ENCODE measurements at places on chromosomes 13 and 19. TPM values are rescaled to one million over a fixed set of nuclear protein-coding genes. Genes with fewer than 3 reads are reported as not detected.

CATSPERD gene
- total RNA-seq, result not detected

C19orf33 gene
- total RNA-seq, result 1.5 TPM

SLC25A41 gene
- 0.25 TPM for total RNA-seq

SUGP1 gene
- total RNA-seq, result 46.0 TPM

SIGLEC10 gene
- 0.40 TPM for total RNA-seq

ZNF296 gene
- total RNA-seq, result 0.20 TPM

GRCh38 chr13:98108341-98108740 lies 34.6 kb upstream of the FARP1 start:
- DNase-seq, result no peak

DNA sequence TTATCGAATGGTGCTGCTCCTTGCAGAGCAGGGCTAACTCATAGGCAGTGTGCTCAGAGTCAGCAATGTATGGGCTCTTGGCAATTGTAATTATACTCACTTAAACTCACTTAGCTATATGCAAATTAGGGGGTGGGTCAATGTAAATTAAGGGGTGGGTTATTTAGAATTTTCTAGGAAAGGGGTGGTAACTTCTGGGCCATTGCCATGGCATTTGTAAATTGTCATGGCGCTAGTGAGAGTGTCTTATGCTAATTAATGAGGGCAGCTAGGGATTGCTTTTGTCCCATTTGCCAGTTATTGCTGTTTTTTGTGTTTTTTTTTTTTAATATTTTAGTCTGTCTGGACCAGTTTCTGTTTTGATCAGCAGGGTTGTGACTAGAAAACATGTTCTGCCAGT lies 68.4 kb downstream of the DIAPH3 start:
- DNase-seq, result no peak

- no peak for DNase-seq
These were observed 2321.8 kb upstream of the PCDH20 start for GRCh38 chr13:63737418-63737817.

DNA sequence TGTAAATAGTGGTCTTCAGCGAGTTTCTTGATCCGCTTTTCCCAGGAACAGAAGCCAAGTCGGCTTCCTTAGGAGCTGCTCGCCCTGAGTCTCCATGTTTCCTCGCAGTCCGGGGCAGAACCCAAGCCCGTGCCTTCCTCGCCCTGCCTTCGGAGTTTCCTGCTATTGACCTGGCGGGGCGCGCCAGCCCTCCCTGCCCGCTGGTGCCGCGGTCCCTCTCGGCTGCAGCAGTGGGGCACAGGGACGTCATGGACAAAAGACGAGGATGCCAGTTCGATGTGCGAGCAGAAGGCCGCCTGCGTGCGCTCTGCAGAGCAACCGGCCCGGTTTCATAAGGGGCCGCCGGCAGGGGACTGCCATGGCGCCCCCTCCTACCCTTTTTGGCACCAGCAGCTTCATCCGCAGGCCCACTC lies 156.6 kb downstream of the TM9SF2 start:
- peak; percentile 59 for DNase-seq

DNA sequence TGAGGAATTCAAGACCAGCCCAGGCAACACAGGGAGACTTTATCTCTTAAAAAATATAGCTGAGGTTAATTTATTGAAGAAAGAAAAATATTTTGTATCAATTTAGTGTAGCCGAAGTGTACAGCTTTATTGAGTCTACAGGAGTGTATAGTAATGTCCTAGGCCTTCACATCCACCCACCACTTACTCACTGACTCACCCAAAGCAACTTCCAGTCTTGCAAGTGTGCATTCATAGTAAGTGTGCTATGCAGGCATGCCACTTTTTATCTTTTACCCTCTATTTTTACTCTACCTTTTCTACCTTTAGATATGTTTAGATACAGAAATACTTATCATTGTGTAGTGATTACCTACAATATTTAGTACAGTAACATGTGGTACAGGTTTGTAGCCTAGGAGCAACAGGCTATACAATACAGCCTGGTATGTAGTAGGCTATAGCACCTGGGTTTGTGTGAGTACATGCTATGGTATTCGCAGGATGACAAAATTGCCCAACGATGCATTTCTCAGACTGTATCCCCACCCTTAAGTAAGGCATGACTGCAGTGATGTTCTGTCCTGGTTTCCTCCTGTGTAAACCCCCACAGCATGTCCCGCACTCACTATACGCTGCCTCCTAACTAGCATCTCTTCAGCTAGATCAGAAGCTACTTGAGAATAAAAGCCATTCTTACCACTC lies 15.3 kb upstream of the ATP12A start:
- no peak for DNase-seq

DNA sequence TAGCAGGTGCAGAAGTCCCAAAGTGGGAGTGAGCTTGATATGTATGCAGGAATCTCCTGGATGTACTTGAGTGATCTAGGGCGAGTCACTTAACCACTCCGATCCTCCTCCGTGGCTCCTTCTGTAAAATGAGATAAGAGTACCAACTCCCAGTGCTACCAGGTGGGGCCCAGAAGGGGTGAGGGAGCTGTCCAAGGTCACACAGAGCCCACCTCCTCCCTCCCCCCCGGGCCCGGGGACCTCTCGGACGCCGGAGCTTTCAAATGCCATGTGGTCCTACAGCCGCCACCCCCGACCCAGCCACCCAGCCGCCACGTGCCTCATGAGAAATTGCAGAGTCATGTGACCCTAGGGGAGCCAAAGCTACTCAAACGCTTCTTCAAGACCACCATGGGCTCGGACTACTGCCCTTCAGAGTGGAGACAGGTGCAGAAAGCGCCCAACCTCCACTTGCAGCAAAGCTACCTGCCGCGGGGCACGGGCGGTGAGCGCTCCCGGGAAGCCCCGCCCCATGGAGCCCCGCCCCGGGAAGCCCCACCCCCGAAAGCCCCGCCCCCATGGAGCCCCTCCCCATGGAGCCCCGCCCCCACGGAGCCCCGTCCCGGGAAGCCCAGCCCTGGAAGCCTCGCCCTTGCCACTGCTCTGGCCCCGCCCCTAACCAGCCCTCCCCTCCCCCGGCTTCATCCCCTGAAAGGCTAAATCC lies 10.1 kb upstream of the ZNF358 start:
- no peak for DNase-seq

DNA sequence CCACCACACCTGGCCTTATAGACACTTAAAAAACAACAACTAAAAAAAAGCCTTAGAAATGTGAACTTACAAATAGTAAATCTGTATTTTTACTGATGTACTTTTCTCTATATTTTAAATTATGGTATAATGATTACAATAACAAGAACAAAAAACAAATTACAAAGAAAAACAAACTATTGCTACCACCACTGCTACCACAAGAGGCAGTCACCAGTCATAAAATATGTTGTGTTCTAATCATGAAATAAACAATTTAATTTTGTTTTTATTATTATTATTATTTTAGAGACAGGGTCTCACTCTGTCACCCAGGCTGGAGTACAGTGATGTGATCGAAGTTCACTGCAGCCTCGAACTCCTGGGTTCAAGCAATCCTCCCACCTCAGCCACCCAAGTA lies 72.2 kb downstream of the DIAPH3 start:
- DNase-seq, result no peak

GRCh38 chr19:13926715-13927114 lies 11.5 kb downstream of the PODNL1 start:
- no peak for DNase-seq

GRCh38 chr19:55087542-55087901 lies 11.9 kb downstream of the EPS8L1 start:
- no peak for DNase-seq

GRCh38 chr13:30850204-30850866 lies 55.7 kb upstream of the MEDAG start:
- no peak for DNase-seq

DNA sequence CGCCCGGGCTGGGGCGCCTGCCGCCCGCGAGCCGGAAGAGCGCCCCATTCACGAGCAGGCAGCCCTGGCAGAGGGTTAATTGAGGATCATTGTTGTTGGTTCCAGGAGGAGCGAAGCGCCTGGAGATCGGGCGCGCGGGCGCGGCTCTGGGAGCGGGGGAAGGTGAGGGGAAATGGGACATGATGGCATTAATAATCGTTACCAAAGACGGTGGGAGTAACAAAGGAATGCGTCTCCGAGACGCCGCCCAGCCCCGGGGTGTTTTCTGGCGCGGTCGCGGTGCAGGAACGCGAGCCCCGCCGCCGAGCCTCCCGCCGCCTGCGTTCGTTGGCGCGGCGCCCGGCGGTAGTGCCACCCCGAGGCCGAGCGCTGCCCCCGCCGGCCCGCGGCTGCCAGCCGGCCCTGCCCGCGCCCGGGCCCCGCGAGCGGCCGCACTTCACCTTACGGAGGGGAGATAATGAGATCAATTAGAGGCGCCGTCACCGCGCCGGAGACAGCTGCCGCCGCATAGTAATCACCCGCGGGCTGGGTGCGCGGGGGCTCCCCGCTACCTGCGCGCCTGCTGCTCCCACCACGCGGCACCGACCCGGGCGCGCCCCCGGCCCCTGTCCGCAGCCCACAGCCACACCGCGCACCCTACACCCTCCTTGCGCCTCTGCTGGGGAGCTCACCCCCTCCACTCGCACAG lies 2.8 kb downstream of the ZNF536 start:
- DNase-seq, result no peak

- no peak for DNase-seq
These were observed 73.8 kb downstream of the CCDC70 start for GRCh38 chr13:51935326-51936171.

Data from left ventricle myocardium superior (tissue), 1 donor.